ENCODE measurements at places on chromosomes 5 and 9.

GRCh38 chr9:137070906-137071275, 534 bp upstream of the SAPCD2 start:
- peak; percentile 2 for DNase-seq

DNA sequence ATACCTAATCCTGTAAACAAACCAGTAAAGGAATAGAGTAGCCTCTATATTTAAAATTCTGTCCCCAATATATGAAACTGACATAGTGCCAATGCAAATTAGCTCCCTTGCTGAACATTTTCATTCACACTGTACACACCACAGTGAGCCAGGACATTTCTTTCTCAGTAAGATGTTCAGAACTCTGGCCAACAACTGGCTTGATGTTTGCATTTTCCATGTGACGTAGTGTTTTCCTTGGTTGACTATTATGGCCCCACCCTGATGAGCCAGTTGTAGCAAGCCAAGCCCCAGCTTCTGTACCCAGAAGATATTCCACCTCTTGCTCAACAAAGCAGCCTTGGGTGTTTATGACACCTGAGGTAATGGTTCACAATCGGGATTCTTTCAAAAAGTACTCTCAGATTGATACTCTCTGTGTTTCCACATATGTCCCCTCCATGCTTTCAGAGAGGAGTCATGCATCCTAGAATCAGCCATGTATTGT, 17.7 kb upstream of the ANXA1 start:
- no peak for DNase-seq

GRCh38 chr9:8778356-8778755, 978.8 kb upstream of the DMAC1 start:
- no peak for DNase-seq

- peak; percentile 47 for DNase-seq
These were observed 17.6 kb upstream of the RECK start for GRCh38 chr9:36018891-36019720.

- no peak for DNase-seq
These were observed 81.7 kb downstream of the CAMSAP1 start for GRCh38 chr9:135825435-135826187.

DNA sequence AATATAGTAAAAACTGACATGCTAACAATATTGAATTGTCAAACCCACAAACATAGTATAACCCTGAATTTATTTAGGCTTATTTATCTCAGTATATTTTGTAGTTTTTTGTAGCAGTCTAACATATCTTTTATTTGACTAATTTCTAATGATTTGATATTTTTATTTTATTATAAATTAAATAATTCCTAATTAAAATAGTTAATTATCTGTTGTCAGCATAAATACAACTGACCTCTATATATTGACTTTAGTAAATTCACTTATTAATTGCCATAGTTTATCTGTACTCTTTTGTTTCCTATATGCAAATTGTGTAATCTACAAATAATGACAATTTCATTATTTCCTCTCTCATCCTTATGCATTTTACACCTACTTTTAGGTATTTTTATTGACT, 215.1 kb upstream of the KIF2A start:
- DNase-seq, result no peak

- DNase-seq, result no peak
These were observed at the start of gene SH3GL2 for GRCh38 chr9:17578911-17579793. TSS of gene SH3GL2 (plus strand) at chr9:17579066.

- DNase-seq, result peak; percentile 85
These were observed 50.1 kb upstream of the PWWP2A start for GRCh38 chr5:160169326-160169725.

DNA sequence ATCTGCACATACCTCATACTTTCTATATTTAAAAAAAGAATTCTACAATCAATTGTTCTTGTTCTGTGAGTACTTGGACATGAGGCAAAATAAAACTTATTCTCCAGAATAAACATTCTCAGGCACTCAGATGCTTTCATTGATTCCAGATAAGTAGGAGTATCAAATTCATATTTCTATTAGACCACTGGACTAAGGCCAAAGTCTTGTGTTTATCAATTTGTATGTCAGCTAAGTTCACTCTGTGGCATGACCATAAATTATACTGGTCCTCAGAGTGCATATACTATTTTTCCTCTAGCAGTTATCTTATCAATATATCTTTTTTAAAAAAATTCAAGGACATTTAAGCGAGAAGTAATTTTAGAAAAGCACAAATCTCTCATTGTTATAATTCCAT, 28.2 kb downstream of the CDH10 start:
- DNase-seq, result no peak

GRCh38 chr5:158074597-158074991, 215.6 kb upstream of the CLINT1 start:
- no peak for DNase-seq

DNA sequence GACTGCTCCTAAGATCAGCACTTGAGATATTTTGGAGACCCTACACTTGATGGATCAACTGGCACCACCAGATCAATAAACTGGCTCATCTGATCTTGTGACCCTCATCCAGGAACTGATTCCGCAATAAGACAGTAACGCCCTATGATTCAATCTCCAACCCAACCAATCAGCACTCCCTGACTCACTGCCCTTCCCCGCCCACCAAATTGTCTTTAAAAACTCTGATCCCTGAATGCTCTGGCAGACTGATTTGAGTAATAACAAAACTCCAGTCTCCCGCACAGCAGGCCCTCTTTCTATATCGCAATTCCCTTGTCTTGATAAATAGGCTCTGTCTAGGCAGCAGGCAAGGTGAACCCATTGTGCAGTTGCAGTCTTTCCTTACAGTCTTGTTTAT, 677.0 kb downstream of the LRRC70 start:
- no peak for DNase-seq

DNA sequence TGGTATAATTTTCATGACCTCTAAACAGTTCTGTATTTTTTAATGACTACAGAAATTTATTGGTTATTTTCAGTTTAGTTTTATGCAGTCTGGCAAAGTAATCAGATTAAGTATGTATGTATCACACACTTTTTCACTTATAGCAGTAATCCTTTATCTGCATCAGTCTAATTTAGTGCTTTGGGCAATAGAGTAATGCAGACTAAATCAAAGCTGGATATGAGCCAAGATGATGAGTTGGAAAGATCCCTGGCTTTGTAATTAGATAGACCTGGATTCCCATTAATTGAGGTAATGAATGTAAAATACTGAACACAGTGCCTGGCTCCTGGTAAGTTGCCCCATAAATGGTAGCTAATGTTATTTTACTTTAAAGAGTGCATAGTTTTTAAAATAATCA, 215.4 kb upstream of the TLX3 start:
- DNase-seq, result no peak

DNA sequence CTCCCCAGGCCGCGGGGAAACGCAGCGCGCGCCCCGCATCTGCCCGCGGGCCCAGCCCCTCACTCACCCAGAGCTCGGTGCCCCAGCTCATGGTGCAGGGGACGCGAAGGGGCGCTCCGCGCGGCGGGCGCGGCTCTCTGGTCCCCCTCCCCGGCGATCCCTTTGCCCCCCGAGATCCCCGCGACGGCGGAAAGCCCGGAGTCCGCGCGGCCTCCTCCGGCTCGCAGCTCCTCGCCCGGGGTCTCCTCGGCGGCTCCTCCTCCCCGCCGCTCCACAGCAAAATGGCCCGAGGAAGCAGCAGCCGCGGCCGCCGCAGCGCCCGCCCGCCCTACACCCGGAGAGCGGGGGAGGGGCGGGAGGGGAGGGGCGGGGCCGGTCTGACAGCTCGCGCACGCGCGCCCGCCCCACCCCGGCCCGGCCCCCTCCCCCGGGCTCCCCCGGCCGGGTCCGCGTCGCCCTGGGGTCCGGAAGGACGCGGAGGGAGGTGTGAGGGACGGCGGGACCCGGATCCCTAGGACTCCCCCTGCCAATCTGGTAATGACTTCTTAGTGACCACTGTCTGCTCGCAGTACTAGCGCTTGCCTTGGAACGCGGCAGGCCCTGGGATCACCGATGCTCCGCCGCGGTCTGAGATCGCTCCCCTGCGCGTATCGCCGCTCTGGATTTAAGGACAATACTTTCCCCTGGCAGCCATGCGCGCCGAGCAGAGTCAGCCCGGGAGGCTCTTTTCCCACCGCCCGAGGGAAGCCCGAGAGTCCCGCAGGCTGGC, at the start of gene FNBP1:
FNBP1 (minus strand) TSS at position 305 of the 769 bp plus-strand sequence; CDS start at position 91, 214 bp downstream.
- peak; percentile 95 for DNase-seq

DNA sequence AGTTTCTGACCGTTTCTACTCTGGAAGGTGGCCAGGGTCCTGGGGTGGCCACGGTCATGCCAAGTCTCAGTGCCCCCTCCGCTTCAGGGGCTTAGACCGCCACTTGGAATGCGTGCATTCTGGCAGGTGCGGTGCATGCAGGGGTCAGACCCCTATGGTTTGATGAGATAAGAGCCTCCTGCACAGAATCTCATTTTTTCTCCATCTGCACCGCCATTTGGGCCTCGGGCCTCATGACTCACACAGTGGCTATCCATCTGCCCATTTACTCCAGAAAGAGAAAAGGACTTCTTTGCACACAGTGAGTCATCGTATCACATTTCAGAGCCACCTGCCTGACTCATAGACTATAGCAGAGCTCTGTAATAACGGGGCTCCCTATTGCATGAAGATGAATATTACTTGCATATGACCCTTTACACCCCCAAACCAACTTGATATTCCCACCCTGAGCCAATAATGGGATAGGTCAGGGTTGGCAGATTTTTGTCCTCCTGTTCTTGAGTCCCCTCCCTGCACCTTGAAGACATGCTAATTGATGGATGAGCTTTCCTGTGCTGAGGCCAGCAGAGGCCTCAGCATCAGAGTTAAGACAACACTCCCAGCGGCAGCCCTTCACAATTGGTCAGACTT, 157.4 kb downstream of the NR3C1 start:
- DNase-seq, result peak; percentile 83

- peak; percentile 22 for DNase-seq
These were observed 28.1 kb downstream of the IL33 start for GRCh38 chr9:6243746-6244145.

DNA sequence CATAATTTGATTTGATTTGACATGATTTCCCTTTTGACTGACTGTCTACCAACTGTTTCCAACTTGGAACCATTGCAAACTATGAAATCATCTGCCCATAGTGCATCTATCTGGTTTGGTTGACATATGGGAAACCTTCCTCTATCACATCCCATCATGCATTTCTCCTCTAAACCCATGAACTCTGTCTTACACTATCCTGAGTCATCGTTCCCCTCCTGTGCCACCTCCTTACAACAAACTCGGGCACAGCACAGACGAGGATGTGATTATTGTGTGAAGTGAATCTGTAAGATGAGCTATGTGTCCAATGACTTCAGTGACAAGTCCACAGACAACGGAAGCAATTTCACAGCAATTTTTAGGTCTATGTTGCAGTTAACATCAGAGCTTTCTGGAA, 126.1 kb downstream of the NPR3 start:
- no peak for DNase-seq

- no peak for DNase-seq
These were observed 238.0 kb downstream of the ENC1 start for GRCh38 chr5:74402553-74402952.

DNA sequence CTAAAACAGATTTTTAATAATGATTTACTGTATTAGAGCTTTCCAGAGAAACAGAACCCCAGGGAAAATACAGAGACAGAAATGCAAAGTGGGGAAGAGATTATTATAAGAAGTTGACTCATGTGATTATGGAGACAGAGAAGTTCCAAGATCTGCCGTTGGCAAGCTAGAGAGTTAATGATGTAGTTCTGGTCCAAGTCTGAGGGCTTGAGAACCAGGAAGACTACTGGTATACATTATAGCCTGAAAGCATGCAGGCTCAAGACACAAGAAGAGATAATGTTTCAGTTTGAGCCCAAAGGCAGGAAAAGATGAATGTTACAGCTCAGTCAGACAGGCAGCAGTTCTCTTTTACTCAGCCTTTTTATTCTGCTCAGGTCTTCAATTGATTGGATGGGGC, 98.8 kb upstream of the NFIL3 start:
- DNase-seq, result no peak

DNA sequence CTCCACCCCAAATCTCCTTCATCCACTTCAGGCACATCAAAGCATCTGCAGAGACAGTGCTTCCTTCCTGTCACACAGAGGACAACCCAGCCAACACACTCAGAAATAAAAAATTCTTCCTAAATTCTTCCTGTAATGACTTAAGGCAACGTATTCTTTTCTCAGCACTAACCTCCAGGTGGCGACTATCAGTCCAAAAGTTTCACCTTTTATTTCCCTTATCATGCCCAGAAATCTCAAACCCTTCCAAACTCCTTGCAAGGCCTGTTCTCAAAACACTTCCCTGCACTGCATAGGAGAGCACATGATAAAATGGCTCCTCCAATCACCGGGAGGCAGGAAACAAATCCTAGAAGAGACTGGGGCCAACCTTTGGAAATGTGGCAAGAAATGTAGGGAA, 35.1 kb downstream of the SLIT3 start:
- DNase-seq, result peak; percentile 12

DNA sequence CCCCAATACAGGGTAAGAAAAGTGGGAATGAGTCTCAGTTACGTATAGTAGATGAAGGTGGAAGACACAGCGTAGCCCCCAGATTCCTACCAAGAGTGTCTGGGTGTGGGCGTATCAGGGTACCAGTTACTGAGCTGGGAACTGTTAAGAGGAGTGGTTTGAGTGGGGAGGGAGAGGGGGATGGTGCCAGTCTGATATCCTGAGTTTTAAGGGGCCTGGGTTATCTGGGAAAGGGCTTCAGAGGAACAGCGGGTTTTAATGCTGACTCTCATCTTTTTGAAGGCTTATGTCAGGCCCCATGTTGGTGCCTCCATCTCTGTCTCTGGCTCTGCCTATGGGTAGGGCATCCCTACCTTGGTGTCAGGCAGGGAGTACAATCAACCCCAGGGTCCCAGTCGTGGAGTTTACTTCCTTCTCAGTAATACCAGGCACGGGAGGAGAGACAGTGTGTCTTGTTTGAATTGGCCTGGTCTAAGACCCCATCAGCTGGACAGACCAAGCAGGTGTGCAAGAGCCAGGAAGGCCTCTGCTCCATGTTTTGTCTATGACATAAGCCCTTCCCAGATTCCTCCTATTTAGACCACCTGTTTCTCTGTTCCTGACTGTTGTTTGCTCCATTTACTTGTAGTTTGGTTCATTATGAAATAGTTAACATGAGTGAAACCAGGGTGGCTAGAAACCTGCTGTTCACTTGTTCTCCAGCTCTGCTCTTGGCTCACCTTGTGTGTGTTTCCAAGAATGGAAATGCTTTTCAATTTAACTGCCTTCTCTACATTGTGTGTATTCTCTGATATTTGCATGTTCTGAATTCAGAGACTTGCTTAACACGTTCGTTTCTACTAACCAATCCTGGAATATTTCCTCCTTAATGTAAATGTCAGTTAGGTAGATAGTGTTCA, 125.6 kb downstream of the DAB2IP start:
- DNase-seq, result no peak

DNA sequence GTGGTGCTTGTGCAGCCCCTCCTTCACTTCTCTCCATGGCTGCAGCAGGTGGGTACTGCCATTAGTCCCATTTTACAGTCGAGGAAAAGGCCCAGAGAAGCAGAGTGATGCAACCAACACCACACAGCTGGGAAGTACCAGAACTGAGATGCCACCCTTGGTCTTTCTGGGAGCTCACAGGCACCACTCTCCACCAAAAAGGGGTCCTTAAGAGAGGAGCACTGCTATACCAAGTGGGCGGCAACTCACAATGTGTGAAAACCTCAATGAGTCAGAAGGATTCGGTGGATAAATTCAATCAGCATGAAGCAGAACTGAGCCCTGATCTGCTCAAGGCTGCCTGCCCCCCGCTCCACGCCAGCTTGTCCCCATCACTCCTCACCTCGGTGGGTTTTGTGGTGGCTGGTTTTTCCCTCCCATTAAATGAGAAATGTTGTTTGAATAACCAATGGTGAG, 213.7 kb downstream of the FSTL4 start:
- DNase-seq, result no peak

Measured in AG08395 (cell line).